Calu3 (cell line): ENCODE measurements at places on chromosomes 16 and 17.

GRCh38 chr17:75271233-75271954 lies 363 bp upstream of the MIF4GD start:
- peak; percentile 92 for DNase-seq

GRCh38 chr17:80992077-80992947 lies 671 bp downstream of the CHMP6 start:
- no peak for DNase-seq

GRCh38 chr17:68455901-68456338 lies 1.4 kb downstream of the WIPI1 start:
- DNase-seq: no peak

- DNase-seq: no peak
Measured at GRCh38 chr16:23771027-23771426, 16.2 kb downstream of the CHP2 start.

- peak; percentile 94 for DNase-seq
Measured at GRCh38 chr16:25106567-25107465, 4.7 kb upstream of the LCMT1 start.

DNA sequence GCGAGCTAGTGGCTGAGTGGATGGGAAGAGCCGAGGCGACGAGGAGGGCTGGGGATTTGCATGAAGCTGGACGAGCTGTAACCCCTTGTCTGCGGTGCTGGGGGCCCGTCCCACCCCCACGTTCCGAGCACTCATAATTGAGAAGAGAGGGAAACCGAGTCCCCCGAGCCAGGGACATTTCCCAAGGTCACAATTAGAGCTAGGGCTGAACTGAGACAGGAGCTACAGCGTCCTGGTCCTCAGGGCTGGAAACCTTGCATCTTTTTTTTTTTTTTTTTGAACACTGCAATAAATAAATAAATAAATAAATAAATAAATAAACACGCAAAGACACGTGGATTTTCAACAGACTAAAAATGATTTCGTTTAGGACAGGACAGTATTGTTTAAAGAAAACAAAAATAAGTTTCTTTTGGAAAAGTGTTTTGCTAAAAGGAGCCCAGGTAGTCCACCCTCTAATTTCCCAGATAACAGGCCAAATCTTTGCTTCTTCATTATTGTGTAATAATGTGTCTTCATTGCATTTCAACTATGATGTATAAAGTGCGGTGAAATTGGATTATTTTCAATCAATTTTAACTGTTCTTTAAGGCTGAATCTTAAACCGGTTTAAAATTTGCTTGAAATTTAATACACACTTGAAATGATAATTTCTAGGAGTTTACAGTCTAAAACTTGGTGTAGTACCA lies 992 bp downstream of the GDPD1 start:
- no peak for DNase-seq

DNA sequence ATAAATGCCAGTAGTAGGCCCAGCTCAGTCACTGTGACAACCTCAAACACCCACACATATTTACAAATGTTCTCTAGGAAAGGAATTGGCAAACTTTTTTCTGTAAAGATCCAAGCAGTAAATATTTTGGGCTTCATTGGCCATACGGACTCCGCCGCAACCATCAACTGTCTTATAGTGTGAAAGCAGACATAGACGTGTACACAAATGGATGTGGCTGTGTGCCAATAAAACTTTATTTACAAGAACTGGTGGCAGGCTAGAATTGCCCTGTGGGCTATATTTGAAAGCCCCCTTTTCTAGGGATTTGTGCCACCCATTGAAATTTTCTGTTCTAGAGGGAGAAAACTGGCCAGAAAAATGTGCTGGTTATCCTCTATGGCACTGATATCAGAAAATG lies 683.8 kb upstream of the EEF2KMT start:
- DNase-seq: no peak

DNA sequence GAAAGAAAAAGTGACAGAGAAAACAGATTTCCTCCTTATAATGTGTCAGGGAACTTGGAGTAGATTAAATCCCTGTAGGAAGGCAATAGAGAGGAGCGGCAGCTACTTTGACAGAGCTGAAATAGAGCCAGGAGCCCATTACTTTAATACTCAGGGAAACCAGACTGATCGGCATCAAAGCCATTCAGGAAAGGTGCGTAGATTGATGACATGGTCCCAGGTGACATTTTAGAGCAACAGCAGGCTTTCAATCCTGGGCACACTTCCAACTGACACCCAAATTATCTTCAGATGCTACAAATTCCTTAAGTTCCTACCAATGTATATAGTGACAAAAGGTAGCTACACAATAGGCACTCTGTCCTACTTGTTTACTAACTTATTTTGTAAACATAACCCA lies 821.5 kb downstream of the CDH8 start:
- no peak for DNase-seq

DNA sequence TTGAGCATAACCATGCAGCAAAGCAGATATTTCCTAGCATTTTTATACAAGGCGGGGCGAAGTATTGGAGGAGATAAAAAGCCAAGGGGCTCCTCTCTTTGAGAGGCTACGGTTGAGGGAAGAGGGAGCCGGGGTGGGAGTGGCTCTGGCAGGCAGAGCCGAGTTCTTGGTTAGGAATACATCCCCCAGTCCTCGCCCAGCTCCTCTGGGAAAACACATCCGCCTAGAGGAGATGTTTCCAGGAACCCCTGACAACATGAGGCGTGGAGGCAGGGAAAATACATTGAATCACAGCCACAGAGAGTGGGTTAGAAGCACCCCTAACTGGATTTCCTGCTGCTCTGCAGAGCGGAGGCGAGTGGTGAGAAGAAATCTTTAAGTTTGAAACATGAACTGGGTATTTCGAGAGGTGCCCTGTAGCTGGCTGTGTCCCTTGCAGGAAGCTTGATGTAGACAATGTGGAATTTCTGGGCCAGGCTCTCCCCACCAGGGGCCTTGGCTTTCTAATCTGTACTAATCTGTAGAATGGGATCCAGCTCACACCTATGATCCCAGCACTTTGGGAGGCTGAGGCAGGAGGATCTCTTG lies 27.3 kb downstream of the TTYH2 start:
- DNase-seq: no peak

DNA sequence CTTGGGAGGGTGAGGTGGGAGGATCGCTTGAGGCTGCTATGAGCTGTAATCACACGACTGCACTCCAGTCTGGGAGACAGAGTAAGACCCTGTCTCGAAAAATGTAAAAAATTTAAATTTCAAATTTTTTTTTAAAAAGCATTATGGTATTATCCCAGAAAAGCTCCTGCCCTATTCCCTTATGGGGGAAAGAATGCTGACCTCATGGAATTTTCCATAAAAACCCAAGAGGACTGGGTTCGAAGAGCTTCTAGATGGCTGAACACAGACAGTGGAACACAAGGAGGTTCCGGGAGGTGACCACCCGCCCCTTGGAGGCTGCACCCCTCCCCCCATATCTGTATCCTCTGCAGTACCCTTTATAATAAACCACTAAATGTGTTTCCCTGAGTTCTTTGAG lies 4.0 kb downstream of the EIF4A3 start:
- DNase-seq: no peak

- peak; percentile 27 for DNase-seq
Measured at GRCh38 chr17:67559381-67559966, 158.3 kb upstream of the NOL11 start.

GRCh38 chr17:78780335-78780734 lies 1.7 kb downstream of the CYTH1 start:
- DNase-seq: no peak

- no peak for DNase-seq
Measured at GRCh38 chr16:47925811-47926460, 229.9 kb downstream of the ABCC12 start.

- no peak for DNase-seq
Measured at GRCh38 chr16:88049561-88050545, 98.6 kb downstream of the BANP start.

- peak; percentile 75 for DNase-seq
Measured at GRCh38 chr17:38572669-38573365, 32.9 kb downstream of the SRCIN1 start.

DNA sequence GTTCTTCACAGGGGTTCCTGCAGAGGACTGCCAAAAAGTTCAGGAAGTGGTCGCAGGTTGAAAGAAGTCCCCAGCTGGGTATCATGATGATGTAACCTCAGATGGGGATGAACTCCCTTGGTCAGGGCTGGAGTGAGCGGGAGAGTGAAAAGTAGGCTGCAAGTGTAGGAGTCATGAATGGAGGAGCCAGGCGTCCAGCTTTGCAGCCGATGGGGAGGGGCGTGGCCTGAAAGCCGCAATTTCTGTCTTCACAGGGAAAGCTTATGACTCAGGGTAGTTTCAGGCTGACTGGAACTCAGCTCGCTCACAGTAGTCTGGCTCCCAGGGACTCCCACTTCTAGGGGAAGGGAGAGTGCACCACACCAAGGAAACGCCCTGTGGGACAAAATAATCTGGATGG lies 70.0 kb upstream of the HS3ST3A1 start:
- no peak for DNase-seq

GRCh38 chr16:64540434-64540833 lies 581.4 kb downstream of the CDH11 start:
- no peak for DNase-seq

DNA sequence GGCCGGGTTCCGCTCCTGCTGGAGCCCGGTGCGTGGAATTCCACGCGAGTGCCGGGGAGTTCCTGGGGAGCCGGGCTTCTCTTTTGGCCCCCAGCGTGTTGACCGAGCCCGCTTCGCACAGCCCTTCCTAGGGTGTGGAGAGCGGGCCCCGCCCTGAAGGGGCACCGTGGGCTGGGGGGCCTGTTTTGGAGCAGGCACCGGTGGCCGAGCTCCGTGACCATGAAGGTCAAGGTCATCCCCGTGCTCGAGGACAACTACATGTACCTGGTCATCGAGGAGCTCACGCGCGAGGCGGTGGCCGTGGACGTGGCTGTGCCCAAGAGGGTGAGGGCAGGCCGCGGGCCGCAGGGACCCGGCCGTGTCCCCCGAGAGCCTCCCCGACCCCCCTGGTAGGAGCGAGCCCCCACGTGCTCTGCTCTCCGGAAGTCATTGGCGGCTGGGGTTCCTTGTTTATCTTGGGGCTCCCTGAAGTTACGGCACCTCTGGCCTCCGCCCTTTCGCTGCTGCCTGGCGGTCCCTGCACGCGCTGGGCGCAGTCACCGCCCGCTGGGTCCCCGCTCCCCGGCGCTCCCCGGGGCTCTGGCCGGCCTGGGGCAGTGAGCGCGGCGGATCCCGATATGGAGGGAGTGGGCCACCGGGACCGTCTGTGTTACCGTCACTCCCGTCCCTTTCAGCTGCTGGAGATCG lies 528 bp downstream of the HAGHL start:
- DNase-seq: no peak

- DNase-seq: no peak
Measured at GRCh38 chr17:34206569-34206968, 48.5 kb upstream of the CCL2 start.
